Urothelium cell line (cell line): ENCODE measurements at places on chromosomes 6 and 20.

GRCh38 chr20:62716198-62716940, 7.7 kb downstream of the NTSR1 start:
- no peak for DNase-seq

GRCh38 chr6:107642095-107642860, 152.4 kb downstream of the SOBP start:
- no peak for DNase-seq

DNA sequence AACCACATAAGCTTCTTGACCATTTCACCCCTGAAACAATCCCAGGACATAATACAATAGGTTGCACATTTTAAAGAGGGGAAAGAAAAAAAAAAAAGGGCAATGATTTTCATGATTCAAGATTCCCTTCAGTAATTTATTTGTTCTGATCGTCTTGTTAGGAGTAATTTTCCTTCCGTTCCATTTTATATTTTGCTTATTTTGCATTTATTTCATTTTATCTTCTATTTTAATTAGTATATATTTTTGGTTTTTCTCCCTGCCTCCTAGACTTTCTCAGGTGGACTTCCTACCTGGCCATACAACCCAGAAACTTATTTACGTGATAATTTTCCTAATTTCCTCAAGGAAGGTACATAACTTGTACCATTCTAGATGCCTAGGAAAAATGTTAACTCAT, 32.6 kb downstream of the FBXO5 start:
- no peak for DNase-seq

DNA sequence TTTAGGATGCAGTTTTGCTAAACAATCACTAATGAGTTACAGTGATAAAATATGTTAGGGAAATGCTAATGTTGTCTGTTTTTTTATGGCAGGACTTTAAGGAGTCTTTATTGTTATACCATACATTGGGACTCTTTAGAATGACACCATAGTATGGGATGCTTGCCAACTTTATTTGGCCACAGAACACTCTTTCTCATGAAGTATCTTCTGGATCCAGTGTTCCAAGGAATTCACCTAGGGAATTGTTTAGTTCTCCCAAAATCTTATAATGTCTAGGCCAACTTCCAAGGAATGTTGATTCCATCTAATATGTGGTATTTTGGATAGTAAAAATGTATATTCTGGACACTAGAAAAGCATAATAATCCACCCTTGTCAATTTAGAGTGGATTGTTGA, 3.3 kb downstream of the RIN2 start:
- DNase-seq: no peak

- no peak for DNase-seq
Observed at GRCh38 chr20:36353740-36354139, 47.6 kb downstream of the DLGAP4 start.

DNA sequence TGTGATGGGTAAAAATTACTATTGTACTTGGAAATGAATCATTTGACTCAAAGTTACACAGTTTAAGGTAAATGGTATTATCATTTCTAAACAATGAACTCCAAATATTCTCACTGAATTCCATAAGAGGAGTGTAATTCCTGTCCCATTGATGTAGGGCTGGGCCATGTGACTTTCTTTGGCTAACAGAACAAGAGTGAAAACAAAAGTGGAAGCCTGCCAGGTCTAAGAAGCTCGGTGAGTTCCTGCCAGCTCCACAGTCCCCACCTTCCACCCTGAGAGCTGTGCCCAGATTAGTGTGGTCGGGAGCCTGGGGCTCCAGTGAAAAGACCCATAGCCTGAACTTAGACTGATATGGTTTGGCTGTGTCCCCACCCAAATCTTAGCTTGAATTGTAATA, 24.6 kb downstream of the TBXT start:
- peak; percentile 65 for DNase-seq

- DNase-seq: no peak
Observed at GRCh38 chr6:168158980-168159349, 80.0 kb upstream of the FRMD1 start.

DNA sequence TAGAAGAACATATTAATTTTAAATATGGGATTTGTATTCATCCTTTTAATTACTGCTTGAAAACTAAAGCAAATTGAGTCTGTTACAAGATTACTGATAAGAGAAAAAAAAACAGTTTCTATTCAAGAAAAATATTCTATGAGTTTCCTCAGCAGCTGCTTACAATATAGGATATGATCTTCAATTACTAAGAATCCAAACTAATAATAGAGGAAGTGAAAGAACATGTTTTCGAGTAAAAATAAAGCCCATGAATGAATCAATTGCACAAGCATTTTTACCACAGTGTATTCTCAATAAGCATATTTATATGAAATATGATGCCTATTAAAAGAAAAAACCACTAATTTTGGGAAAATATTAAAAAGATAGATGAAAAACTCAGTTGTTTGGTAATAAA, 63.4 kb downstream of the AHI1 start:
- no peak for DNase-seq

DNA sequence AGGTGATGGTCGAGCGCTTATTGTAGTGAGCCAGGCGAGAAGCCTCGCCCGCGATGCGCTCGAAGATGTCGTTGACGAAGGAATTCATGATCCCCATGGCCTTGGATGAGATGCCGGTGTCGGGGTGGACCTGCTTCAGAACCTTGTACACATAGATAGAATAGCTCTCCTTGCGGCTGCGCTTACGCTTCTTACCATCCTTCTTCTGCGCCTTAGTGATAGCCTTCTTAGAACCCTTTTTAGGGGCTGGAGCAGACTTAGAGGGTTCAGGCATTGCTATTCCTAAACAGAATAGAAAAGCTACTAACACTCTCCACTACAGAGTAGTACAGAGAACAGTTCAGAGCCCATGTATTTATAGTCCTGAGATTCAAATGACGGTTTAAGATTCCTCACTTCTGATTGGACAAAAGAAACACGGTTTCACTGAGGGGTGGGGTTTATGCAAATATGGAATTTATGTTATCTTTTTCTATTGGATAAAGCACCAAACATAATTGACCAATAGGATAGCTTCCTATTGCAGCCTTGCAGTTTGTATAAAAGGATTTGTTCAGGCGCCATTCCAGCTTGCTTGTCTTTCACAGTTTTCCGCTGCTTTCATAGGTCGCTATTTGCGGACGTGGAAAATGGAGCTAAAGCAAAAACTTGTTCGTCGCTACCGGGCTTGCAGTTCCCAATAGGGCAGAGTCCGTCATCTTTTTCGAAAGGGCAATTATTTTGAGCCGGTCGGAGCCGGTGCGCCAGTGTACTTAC, 43.7 kb upstream of the HFE start:
- DNase-seq: no peak

- DNase-seq: no peak
Observed at GRCh38 chr20:16982091-16982726, 234.1 kb downstream of the OTOR start.

DNA sequence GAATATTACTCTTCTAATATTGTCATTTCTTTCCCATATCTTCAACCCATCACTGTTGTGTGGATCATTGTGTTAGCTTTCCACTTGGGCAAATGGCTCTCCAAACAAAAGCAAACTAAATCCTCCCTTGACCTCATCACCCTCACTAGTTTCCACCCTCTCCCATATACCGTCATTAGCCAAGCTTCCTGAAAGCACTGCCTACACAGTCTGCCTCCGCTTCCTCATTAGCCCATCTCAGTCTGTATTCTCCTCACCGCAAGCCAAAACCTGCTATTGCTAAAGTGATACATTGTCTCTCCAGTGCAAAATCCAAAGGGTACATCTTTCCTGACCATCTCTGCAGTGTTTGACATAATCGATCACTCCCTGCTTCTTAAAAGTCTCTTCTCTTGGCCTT, 212.6 kb downstream of the CLIC5 start:
- no peak for DNase-seq

- no peak for DNase-seq
Observed at GRCh38 chr20:15201602-15202001, 864.2 kb upstream of the FLRT3 start.

DNA sequence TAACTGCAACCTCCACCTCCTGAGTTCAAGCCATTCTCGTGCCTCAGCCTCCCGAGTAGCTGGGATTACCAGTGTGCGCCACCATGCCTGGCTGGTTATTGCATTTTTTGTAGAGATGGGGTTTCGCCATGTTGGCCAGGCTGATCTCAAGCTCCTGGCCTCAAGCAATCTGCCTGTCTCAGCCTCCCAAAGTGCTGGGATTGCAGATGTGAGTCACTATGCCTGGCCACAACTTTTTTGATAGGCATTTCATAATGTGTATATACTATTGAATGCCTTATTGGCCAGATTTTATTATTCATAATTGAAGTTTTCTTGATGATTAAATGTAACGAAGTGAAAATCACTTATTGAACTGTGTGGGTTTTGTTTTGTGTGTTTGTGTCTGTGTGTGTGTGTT, 27.9 kb downstream of the FIG4 start:
- no peak for DNase-seq

- no peak for DNase-seq
Observed at GRCh38 chr6:24891004-24891403, 44.8 kb downstream of the RIPOR2 start.

DNA sequence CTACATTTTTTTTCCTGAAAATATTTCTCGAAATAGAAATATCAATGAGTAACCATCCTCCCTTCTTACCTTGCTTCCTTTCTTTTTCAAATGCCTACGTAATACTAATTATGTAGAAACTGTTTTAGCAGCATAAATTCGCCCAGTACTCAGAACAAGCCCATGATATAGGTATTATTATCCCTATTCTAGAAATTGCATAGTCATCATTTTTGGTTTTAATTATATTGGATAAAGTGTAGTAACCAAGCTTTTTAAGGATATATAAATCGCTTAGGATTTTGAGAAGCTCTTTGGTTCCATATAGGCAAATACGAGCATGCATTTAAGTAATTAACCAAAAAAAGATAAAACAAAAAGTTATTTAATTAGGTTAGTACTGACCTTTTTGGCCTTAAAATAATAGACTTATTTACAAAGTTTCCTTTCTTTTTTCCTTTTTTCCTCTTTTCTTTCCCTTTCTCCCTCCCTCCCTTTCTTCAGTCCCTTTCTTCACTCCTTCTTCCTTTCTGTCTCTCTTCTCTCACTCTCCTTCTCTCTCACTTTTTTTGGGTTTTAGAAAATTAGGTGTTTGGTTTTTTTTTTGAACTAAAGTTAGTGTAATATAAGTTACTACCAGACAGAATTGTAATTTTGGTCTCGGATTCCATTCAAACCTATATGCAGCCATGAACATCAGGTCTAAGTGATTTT, 457.7 kb downstream of the RFPL4B start:
- DNase-seq: no peak

- DNase-seq: no peak
Observed at GRCh38 chr20:3046677-3047462, 1.0 kb downstream of the MRPS26 start.

GRCh38 chr6:113449051-113449450, 408.1 kb upstream of the MARCKS start:
- DNase-seq: no peak

GRCh38 chr6:28907394-28907793, 16.4 kb downstream of the TRIM27 start:
- DNase-seq: no peak

- DNase-seq: no peak
Observed at GRCh38 chr20:5127859-5128424, 1.1 kb downstream of the CDS2 start.

- DNase-seq: no peak
Observed at GRCh38 chr6:135797361-135797760, 54.1 kb upstream of the PDE7B start.

DNA sequence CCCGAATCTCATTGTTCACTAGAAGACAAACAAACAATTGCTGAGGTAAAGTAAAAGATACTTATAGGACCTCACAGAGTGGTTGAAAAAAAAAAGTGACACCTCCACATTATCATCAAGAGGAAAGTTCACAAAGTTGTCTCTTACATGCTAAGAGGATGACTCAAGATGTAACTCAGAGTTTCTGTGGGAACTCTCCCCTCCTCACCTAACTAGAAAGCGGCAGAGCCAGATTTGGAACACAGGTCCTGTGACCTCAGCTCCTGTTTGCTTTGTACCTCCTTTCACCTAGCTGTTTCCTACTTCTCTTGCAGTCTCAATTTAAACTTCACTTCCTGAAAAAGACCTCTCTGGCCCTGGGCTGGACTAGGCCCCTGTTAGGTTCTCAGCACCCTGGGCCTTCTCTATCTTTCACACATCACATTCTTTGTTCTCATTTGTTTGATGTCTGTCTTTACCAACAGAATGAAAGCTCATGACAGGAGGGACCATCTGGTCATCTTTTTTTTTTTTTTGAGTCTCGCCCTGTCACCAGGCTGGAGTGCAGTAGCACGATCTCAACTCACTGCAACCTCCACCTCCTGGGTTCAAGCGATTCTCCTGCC, 60.8 kb downstream of the CD24 start:
- no peak for DNase-seq

DNA sequence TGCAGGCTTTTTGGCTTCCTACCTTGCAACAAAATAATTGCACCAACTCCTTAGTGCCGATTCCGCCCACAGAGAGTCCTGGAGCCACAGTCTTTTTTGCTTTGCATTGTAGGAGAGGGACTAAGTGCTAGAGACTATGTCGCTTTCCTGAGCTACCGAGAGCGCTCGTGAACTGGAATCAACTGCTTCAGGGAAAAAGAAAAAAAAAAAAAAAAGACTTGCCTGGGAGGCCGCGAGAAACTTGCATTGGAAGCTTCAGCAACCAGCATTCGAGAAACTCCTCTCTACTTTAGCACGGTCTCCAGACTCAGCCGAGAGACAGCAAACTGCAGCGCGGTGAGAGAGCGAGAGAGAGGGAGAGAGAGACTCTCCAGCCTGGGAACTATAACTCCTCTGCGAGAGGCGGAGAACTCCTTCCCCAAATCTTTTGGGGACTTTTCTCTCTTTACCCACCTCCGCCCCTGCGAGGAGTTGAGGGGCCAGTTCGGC, 420 bp downstream of the SOX4 start:
- peak; percentile 25 for DNase-seq

DNA sequence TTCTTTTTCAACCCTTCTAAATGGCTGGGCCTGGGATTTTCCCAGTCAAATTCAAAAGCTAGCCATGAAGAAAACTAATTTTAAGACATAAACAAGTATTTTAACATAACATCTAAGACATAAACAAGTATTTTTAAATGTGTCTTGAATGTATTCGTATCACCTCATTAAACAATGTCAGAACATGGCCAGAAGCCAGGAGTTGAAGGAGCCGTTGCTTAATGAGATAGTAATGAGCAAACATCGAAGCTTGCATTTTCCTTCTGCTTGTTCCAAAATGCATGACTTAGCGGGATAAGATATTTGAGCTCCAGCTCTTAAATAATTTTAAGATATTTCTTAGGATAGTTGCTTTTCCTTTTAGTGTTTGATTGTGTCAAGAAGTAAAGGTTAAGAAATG, 4.2 kb upstream of the RNF182 start:
- no peak for DNase-seq
